Peyer's patch (tissue), 4 donors: ENCODE measurements at places on chromosomes 6 and 20.

GRCh38 chr6:105886814-105887544 is 199.2 kb upstream of the PRDM1 start:
- no peak for DNase-seq

DNA sequence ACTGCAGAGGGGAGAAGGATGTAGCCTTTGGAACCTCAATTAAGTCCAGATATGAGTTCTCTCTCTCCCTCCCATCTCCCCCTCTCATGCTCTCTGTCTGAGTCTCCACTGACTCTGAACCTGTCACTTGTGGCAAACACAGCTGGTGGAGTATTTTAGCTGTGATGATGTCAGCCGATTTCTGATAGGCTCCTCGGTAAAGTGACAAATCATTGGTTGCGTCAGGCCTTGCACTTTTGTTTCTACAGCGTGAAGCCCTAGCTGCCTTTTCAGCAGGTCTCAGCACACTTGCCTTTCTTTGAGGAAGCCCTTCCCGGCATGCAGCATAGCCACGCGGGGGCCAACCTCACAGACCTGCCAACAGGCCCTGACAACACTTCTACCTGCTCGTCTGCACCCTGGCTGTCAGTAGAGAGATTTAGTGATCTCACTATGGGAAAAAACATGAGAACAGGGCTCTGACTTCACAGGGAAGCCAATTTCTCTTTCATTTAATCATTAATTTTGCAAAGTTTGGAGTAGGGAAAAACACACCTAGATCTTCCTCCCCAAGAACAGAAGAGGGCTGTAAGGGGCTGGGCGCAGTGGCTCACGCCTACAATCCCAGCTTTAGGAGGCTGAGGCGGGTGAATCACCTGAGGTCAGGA is 84.4 kb downstream of the GMPR start:
- DNase-seq = peak; percentile 84

GRCh38 chr6:95804847-95805541 is 210.8 kb upstream of the FUT9 start:
- no peak for DNase-seq

GRCh38 chr6:131383421-131384411 is 189.3 kb upstream of the ARG1 start:
- DNase-seq = no peak

DNA sequence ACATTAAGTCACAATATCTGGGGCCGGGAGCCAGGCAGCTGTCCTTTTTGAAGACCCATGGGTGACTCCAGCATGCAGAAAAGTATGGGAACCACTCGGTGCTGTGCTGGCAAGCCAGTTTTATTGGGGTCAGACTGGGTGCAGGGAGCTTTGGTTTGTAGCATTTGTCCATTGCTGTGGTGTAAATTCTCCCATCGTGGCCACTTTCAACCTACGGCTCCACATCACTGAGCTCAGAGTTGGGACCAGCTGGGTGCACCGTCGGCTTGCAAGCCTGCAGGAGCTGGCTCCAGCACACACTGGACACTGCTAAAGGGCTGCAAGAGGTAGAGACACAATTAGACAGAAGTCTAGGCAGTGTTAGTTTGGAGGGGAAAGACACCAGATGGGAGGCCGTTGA is 66.9 kb downstream of the SYNJ2 start:
- DNase-seq = no peak

GRCh38 chr6:111013144-111013915 is 31.5 kb downstream of the RPF2 start:
- no peak for DNase-seq

DNA sequence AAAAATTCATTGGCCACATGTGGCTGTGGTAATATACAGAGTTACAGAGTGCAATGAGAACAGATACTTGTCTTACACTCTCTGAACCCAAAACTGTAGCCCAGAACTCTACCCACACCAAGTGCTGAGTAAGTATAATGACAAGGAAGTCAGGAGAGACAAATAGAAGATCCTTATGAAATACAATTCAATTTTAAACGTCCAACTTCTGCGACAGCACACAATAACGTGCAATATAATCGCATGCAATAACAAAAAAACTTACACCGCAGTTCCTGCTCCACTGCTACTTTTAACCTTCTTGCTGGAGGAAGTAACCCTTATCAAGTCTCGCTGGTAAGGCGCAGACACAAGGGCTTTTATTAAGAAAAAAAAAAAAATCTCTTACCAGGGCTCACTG is 881 bp downstream of the SFT2D1 start:
- no peak for DNase-seq

GRCh38 chr20:23066772-23067171 is 17.3 kb upstream of the THBD start:
- no peak for DNase-seq

DNA sequence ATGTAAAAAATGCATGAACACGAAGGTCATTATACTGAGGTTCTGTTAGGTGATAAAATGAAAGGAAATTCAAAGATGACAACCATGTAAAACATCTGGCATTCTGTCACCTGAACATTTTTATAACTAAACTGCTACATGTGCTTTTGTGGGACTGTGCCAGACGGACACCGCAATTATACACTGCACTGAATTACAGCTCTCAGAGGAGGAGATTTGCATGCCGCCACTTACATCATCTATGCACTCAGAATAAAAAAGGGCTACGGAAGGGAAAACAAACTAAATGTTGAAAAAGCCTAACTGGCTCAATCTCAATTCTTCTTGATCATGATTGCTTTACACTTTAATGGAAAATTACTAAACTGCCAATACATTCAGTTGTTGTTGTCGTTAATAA is 614.0 kb upstream of the EYS start:
- DNase-seq = no peak

DNA sequence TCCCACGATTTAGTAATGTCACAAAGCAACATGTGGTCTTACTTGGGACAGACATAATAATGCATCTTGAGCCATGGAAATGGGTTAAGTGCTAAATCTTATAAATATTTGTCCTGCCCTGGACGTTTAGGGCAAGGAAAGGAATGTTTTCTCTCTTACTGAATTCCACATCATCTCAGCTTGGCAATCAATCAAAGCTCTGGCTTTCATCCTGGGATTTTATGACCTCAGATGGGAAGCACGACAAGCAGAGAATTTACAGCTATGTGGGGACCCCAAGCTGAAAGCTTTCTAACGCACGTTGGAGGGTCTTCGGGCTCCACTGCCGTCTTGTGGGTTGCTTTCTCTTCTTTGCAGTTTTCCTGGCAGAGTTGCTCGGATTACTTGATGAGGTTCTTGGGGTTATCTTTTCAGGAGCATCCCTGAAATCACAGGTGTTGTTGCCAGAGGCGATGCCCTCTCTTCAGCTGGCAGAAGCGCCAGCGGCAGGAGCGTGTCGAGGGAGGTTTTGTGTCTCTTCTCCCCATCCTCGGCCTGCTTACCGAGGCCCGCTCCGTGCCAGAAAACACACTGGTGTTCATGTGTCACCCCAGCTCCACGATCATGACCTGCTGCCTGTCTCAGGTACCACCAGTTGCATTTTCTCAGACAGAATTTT is 73.4 kb upstream of the FRMD1 start:
- DNase-seq = no peak

- peak; percentile 77 for DNase-seq
Observed at GRCh38 chr6:52361414-52361944, 472 bp upstream of the PAQR8 start.

DNA sequence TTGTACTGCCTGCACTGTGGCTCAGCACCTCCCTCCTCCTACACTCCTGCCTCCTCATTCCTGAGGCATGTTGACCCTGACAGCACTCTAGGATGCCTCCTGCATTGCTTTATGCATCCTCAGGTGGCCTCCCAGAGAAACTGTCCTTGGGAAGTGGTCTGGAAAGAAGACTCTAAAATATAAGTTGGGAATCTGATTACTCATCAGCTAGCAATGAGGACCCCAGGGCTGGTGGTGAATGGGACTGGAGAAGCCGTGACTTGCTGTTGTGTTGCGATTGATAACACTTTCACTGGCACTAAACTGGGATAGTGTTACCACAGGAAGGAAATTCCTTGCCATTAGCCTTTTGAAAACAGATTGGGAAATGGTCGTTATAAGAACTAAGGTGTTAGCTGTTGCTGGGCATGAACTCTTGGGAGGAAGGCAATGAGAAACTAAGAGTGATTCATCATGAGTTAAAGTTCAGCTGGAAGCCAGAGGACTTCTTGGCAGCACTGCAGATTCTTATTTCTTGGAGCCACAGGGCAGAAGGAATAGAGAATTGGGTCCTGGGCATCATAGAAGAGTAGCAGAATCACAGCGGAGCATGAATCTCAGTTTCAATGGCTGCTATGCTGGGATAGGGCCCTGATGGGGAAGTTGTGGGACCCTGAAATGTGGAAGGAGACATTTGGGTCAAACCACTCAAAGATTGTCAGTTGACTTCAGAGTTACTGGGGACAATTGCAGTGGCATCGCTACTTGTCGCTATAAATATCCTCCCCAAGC is 10.1 kb upstream of the SIRPD start:
- no peak for DNase-seq

- peak; percentile 60 for DNase-seq
Observed at GRCh38 chr6:2853769-2854395, 12.2 kb upstream of the SERPINB1 start.

GRCh38 chr6:166595061-166595780 is 8.7 kb upstream of the RAMACL start:
- DNase-seq = no peak

GRCh38 chr20:35166242-35166830 is 5.5 kb upstream of the PROCR start:
- no peak for DNase-seq

- DNase-seq = no peak
Observed at GRCh38 chr6:124459268-124459667, 503.0 kb upstream of the RNF217 start.

- no peak for DNase-seq
Observed at GRCh38 chr20:56711018-56711417, 81.9 kb downstream of the TFAP2C start.

DNA sequence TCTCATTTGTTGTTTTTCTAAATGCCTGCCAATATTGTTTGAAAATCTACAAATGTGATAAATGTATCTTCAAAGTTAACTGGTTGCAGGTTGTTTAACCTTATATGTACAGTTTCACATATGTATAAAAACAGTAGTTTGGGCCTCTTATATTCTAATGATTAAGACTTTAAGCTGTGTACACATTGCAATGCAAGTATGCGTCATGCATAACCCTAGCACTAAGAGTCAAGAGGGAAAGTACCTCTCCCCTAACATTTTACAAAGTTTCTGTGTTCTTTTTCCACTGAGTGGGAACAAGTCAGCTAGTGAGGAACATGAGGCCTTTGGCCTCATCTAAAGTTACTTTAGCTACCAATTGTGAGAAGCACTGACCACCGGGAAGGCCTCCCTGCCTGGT is 25.7 kb upstream of the MICB start:
- no peak for DNase-seq

- peak; percentile 72 for DNase-seq
Observed at GRCh38 chr6:134640975-134641429, 308.9 kb downstream of the ALDH8A1 start.

GRCh38 chr6:168990019-168990751 is 263.5 kb downstream of the THBS2 start:
- DNase-seq = no peak

DNA sequence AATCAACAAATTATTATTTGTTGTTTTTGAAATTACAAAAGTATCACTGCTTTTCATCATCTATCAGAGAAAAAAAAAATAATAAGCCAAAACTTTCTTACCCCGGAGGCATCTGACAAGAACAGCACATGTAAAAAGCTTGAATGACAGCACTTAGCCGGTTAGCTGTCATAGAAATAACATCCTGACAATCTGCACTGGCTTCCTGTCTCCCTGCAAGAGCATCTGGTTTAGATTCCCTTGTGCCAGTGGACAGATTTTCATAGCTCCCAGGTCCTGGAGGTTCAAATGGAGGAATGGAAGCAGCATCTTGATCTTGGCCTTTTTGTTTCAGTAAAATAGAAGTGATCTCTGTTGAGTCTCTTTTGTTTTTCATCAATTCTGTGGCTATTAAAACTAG is 74.8 kb downstream of the HACE1 start:
- no peak for DNase-seq

GRCh38 chr6:14727494-14728395 is 518.1 kb upstream of the JARID2 start:
- DNase-seq = no peak

DNA sequence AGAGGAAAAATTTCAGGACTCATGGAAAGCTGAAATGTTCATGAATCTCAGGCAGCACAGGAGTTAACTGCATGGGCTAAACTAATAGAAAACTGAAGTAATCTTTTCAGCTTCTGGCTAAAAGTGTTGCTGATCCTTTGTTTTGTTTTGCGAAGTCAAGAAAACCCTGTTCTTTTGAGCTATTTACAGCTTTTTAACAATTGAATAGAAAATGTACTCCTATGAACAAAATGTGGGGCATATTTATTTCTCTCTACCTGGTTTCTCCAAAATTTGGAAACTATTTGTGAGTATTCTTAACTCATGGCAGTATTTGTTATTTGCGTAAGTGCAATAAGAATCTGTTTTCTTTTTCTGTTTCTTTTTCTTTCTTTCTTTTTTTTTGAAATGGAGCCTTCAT is 818.8 kb upstream of the CITED2 start:
- no peak for DNase-seq

DNA sequence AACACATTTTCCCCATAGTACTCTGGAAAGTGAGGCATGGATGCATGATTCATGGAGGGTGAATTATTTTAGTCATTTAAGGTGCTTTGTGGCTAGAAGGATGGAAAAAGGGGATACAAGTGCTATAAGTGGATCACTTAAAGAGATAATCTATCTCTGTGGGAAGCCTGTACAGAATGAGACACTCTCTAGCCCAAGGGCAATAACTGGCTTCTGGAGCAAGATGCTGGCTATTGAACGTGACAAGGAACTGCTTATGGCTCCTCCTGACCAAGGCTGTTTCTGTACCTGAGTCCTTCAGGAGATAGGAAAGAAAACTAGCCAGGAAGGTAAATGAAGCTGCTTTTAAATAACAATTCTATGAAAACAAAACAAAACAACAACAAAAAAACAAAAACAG is 590.7 kb downstream of the EYS start:
- DNase-seq = no peak

DNA sequence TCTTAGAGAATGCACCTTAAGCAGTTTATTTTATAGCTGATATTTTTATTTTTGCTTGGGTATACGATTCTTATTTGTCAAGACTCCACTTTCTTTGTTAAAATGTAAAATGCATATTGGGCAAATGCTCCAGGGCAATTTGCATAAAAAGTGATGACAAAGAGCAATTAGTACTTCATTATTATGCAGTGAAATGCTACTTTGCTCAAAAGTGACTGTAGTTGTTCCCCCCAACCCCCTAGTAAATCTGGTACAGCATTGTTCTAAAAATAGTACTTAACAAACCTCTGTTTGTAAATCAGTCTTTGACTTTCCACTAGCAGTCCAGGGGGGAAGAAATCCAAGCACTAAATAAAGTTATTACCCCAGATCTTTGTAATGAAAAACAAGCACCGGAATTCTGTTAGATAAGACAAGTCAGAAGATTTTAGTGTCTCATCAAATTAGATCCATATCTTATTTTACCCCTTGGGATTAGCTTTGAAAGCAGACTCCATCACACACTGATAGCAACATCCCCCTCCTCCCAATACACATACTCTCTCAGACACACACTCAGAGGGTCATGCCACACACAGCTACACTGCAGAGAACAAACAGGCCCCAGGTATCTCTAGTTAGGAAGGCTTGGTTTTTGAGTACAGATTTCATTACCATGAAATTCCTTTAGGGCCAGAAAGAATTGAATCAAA is 32.9 kb upstream of the BACH2 start:
- no peak for DNase-seq

GRCh38 chr6:23410439-23410838 is 715.6 kb upstream of the NRSN1 start:
- no peak for DNase-seq
